ENCODE measurements at places on chromosomes 16 and 17. TPM values are rescaled to one million over a fixed set of nuclear protein-coding genes. Genes with fewer than 3 reads are reported as not detected.

The ZSCAN10 gene
- total RNA-seq = not detected

The SCGB1C2 gene
- not detected for total RNA-seq

The ST6GALNAC2 gene
- total RNA-seq = 9.2 TPM

The ABCC12 gene
- total RNA-seq = not detected

The UNC119 gene
- 28.7 TPM for total RNA-seq

The ERN2 gene
- not detected for total RNA-seq

The KRT36 gene
- total RNA-seq = not detected

The OR1F1 gene
- not detected for total RNA-seq

The GALR2 gene
- not detected for total RNA-seq

The PRSS22 gene
- not detected for total RNA-seq

The CHTF18 gene
- total RNA-seq = 10.9 TPM

The METTL23 gene
- total RNA-seq = 21.5 TPM

The TBKBP1 gene
- 13.9 TPM for total RNA-seq

The BCAR1 gene
- total RNA-seq = 37.1 TPM

The PROCA1 gene
- 1.9 TPM for total RNA-seq

The PARD6A gene
- total RNA-seq = 7.0 TPM

The SLC5A11 gene
- 0.27 TPM for total RNA-seq

The CACNG3 gene
- total RNA-seq = not detected

The GFOD2 gene
- total RNA-seq = 16.3 TPM

The ERBB2 gene
- total RNA-seq = 52.1 TPM

The SCRN2 gene
- total RNA-seq = 17.4 TPM

The WSCD1 gene
- 3.2 TPM for total RNA-seq

The GP1BA gene
- total RNA-seq = 0.19 TPM

The KREMEN2 gene
- total RNA-seq = not detected

The METTL22 gene
- 25.0 TPM for total RNA-seq

The TMIGD1 gene
- total RNA-seq = not detected

The CARD14 gene
- not detected for total RNA-seq

The EEF2K gene
- 32.2 TPM for total RNA-seq

The SPATA22 gene
- total RNA-seq = not detected

The HGS gene
- total RNA-seq = 90.5 TPM

The DOC2B gene
- 11.5 TPM for total RNA-seq

The CA5A gene
- not detected for total RNA-seq

The HID1 gene
- total RNA-seq = 9.7 TPM

The KRTAP2-3 gene
- total RNA-seq = not detected

The PIMREG gene
- 0.31 TPM for total RNA-seq

The CPNE7 gene
- total RNA-seq = 0.67 TPM

The CACNG1 gene
- total RNA-seq = not detected

The TPSAB1 gene
- 94.6 TPM for total RNA-seq

The ZNF624 gene
- 3.0 TPM for total RNA-seq

The STAT5B gene
- 73.3 TPM for total RNA-seq

The CCL14 gene
- total RNA-seq = 57.5 TPM

The KCNJ2 gene
- 3.3 TPM for total RNA-seq

The SYNGR3 gene
- total RNA-seq = 3.1 TPM

The TMEM114 gene
- total RNA-seq = not detected

Measured in gastroesophageal sphincter (tissue), 4 donors.